Activated effector memory CD4-positive, alpha-beta T cell treated with Interleukin-2 at 50 U/mL for 16 hours (primary cell): ENCODE measurements at places on chromosomes 2 and 18.

- DNase-seq, result no peak
These were observed 94.7 kb downstream of the ANKRD44 start for GRCh38 chr2:197215748-197216360.

- no peak for DNase-seq
These were observed 2.6 kb upstream of the GPR35 start for GRCh38 chr2:240622531-240623235.

DNA sequence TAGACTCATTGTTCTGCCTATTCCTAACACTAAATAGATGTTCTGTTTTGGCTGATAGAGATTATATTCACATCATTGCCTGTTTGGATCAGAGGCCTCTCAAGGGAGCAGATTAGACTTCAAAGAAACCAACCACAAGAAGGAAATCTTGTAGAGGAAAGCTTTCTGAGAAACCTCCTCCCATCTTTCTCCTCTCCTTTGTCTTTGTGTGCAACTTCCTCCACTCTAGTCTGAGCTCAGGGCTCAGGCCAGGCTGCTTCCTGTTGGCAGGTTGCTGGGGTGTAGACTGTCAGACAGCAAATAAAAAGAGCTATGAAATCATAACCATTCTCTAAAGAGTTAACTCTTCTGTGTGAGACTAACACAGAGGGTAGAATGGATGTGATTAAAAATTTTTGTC, 113.0 kb downstream of the TGFA start:
- DNase-seq, result peak; percentile 21

DNA sequence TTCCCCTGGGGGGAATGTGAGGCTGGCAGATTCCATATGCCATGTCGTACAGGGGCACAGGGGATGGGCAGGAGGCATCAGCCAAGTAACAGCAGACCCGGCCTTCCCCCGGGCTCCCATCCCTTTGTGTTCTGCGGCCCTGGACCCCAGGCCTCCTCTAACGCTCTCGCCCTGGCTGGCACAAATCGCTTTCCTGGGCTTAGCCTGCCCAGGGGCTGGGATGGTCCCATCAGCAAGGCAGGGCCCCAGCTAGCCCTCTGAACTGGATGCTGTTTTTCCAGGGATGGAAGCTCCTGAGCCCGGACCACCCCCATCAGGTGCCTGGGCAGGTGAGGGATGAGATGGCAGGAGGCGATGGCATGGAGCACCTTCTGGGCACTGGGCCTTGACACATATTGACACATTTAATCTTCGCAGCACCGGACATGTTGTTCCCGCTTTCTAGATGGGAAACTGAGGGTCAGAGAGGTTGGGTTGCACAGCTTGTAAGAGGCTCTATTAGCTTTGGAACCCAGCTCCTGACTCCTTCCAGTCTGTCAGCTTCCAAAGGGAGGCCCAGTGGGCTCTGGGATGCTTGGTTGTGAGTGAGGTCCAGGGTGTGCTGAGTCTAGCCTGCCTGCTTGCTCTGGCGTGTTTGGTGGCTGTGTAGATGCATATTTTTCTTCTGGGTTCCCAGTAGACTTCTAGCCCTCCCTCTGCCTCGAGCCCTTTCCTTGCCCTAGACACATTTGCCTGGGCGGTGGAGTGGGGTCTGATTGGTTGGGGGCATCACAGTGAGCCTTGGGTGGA, 40.3 kb downstream of the GLI2 start:
- no peak for DNase-seq

- no peak for DNase-seq
These were observed 499.0 kb downstream of the TXNL1 start for GRCh38 chr18:56139372-56139771.

GRCh38 chr2:207409517-207409916, 120.2 kb upstream of the CREB1 start:
- DNase-seq, result no peak

DNA sequence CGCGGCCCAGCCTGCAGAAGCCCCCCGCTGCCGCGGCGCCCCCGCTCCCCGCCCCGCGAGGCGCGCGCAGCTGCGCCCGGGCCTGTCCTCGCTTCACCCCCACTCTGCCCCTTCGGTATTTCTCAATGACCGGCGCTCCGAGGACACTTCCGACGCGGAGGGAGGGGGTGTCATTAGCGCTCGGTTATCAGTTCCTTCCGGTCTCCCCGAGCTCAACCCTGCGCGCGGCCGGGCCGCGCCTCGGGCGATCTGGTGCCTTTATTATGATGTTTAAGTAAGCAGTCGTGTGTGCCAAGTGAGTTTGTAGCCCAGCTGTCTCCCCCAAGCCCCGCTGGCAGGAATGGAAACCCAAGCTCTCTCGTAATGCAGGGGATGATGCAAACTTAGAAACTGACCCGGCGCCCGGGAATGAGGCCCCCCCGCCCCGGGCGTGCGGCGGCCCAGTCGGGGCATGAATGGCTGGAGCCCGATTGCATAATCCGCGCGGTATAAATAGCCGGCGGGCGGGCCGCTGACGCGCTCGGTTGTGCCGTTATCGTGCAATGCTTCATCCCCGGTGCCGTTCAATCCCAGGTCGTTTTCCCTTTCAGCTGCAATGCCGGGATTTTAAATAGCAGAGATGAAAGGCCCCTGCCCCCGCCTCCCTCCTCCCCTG, 3.9 kb upstream of the SPRED2 start:
- peak; percentile 9 for DNase-seq

DNA sequence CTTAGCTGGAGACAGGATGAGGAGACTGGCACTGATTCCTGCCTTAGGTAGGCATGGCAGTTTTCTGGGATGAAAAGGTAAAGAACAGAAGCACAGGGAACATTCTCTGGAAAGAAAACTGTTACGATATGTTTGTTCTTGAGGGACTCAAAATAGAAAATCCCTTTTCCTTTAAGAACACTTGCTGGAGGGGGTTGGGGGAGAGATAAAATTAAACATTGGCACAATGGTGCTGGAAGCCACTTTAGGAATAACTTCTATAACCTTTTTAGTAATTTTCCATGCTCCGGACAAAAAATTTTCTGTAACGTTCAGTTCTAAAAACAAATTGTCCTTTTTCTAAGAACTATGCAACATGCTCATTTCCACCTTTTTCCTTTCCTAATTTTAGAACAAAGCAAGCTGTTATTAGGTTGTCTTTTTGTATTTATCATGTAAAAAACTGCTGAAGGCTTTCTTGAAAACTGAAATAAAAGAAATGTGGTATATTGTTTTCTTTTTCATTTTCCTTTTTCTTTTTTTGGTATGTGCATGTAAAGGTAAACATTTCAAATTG, 343.8 kb downstream of the EPHA4 start:
- DNase-seq, result no peak

DNA sequence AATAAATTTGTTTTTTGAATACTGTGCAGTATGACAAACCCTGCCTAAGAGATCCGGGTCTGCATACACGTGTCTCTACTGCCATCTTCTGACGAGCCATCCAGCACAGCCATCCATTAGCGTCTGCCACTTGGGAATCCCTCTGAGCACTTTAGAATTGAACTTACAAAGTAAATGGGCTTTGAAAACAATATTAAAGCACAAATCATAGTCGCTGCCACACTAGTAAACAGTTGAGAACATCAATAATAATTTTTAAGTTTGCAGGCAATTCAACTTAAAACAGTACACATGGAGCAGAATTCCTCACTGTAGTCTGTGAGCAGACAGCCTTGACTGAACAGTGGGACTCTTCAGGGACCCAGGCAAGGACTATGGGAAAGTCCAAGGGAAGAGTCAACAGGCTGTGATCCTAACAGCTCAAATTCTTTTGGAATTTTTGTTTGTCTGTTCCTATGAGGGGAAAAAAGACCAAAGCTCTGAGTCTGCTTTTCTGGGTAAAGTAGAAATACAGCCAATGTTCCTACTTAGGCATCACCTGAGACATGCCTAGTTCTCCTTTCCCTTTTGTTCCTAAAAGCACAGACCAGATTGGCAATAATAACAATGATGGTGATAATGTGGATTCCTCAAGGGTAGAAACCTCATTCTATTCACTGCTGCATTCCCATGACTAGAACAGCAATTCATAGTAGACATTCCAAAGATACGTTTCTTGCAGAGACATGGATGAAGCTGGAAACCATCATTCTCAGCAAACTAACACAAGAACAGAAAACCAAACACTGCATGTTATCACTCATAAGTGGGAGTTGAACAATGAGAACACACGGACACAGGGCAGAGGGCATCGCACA, 92.9 kb downstream of the MREG start:
- DNase-seq, result peak; percentile 7

- no peak for DNase-seq
These were observed 12.8 kb upstream of the PSD4 start for GRCh38 chr2:113160962-113161361.

- DNase-seq, result no peak
These were observed 3.7 kb upstream of the ESPNL start for GRCh38 chr2:238096311-238097011.

DNA sequence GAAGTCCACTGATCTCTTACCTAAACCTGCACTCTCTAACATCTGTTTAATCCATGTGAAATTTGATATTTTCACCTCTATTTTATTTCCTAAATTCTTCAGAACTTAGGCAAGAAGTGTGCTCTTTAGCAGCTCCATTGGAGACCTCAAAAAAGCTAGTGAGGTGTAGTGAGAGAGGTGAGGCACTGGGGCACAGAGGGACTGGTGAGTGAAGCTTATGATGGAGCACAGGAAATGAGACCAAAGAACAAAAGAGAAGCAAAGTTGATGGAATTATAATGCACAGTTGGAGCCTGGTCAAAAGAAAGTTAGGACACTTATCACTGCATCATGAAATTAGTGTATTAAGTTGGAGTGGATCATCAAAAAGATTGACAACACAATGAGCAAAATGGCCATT, 1050.7 kb upstream of the NRXN1 start:
- no peak for DNase-seq

- no peak for DNase-seq
These were observed 57.1 kb upstream of the CYTIP start for GRCh38 chr2:157501026-157501425.

- DNase-seq, result no peak
These were observed 86.5 kb upstream of the SEC11C start for GRCh38 chr18:59052965-59053820.

- DNase-seq, result no peak
These were observed 146.0 kb downstream of the SETBP1 start for GRCh38 chr18:44826418-44827259.

GRCh38 chr2:120441744-120442471, 96.0 kb downstream of the INHBB start:
- DNase-seq, result no peak

GRCh38 chr2:46365913-46366667, 68.9 kb downstream of the EPAS1 start:
- DNase-seq, result no peak

- no peak for DNase-seq
These were observed 350.3 kb downstream of the HRH4 start for GRCh38 chr18:24810561-24811305.

- no peak for DNase-seq
These were observed 153.6 kb downstream of the COL4A4 start for GRCh38 chr2:227010433-227010832.

- no peak for DNase-seq
These were observed 73.9 kb downstream of the MTCL1 start for GRCh38 chr18:8779251-8779650.

- no peak for DNase-seq
These were observed 125.3 kb downstream of the SLC4A3 start for GRCh38 chr2:219752726-219753125.

DNA sequence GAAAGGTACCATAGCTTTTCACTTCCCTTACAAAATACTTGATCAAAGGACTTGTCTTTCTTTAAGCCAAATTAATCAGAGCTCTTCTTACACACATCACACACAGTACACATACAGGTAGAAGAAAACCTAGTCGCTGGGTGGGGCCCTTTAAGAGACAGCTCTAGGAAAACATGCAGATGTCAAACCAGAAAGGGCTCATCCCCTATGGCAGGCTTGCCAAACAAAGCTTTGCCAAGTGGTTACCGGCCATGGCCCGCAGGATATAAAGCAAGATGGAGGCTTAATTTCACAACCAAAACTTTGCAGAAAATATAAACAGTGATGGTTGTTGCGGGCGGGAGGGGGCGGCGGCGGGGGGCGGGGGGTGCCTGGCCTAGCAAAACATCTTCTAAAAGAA, 2156.0 kb upstream of the PIK3C3 start:
- no peak for DNase-seq

GRCh38 chr2:156818944-156819343, 382.8 kb downstream of the GPD2 start:
- DNase-seq, result no peak

- DNase-seq, result no peak
These were observed 61.4 kb downstream of the TWIST2 start for GRCh38 chr2:238908960-238909951.

DNA sequence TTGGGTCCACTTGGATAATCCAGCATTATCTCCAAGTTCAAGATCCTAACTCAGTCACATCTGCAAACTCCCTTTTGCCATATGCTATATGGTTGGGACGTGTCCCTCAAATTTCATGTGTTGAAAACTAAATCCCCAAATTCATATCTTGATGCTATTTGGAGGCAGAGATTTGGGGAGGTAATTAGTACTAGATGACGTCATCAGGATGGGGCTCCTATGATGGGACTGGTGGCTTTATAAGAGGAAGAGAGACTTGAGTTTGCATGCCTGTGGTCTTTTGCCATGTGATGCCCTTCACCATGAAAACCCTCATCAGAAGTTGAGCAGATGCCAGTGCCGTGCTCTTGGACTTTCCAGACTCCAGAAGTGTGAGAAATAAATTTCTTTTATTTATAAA, 16.8 kb upstream of the SMAD4 start:
- no peak for DNase-seq

DNA sequence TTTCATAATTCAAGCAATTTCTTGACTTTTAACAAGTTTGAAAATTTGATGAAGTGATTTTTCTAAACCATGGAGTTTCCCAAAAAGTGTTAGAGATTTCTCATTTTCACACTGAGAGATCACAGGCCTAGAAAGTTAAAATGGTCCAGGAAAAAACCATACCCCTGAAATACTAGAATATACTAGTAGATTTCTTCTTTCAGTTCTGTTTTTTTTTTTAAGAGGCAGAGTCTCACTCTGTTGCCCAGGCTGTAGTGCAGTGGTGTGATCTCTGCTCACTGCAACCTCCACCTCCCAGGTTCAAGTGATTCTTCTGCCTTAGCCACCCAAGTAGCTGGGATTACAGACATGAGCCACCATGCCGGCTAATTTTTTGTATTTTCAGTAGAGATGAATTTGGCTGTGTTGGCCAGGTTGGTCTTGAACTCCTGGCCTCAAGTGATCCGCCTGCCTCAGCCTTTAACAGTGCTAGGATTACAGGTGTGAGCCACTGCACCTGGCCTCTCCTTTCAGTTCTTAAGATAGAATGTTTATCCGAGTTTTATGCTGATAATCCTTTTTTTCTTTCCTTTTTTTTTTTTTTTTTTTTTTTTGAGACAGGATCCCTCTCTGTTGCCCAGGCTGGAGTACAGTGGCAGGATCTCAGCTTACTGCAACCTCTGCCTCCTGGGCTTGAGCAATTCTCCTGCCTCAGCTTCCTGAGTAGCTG, 14.4 kb downstream of the MTHFD2 start:
- no peak for DNase-seq
